Upper lobe of right lung (tissue), 1 donor: ENCODE measurements at places on chromosomes 1 and 21.

DNA sequence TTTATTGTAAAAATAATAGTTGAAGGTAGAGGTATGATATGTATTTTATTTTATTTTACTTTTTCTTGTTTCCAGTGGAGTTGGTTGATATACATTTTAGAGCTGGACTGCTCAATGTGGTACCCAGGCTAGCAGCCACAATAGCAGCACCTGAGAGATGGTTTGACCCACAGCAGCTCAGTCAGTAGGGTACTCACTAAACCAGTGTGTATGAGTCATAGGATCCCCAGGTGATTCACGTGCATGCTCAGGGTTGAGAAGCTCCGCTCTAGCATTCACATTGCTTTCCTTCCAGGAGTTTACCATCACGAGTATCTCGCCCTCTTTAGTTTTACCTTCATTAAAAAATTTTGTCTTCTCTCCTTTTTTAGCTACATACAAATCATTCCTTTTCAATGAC lies 96.0 kb upstream of the PAXBP1 start:
- DNase-seq: no peak

GRCh38 chr1:25685938-25686665 lies 69.5 kb downstream of the MAN1C1 start:
- DNase-seq: no peak

GRCh38 chr21:21624674-21625073 lies 626.5 kb downstream of the NCAM2 start:
- DNase-seq: no peak

DNA sequence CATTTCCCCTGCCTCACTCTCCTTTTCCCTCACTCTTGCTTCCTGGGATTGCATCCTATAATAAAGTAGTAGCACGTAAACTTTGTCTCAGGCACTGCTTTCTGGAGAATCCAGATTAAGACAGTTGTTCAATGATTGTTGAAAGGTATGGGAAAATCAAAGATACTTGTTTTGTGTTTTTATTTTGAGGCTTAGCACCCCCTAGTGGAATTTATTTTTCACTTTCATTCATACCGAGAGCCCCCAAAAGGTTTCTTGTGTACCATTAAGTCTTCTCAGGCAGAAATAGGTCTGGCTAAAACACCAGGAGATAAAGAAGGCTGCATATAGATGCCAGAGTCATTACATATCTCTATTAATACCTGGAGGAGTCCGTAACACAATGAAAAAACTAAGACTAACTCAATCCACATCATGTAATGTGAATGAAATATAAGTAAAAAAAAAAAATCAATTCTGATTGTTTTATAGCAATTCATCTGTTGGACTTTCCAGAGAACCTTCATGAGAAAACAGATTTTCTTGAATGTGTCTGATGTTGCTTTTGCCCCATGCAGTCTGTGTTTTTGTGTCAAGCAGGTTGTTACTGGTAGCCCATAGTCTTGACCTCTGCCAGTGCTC lies 103.5 kb downstream of the RPE65 start:
- DNase-seq: no peak

GRCh38 chr1:10857687-10858086 lies 61.2 kb upstream of the CASZ1 start:
- DNase-seq: peak; percentile 49

DNA sequence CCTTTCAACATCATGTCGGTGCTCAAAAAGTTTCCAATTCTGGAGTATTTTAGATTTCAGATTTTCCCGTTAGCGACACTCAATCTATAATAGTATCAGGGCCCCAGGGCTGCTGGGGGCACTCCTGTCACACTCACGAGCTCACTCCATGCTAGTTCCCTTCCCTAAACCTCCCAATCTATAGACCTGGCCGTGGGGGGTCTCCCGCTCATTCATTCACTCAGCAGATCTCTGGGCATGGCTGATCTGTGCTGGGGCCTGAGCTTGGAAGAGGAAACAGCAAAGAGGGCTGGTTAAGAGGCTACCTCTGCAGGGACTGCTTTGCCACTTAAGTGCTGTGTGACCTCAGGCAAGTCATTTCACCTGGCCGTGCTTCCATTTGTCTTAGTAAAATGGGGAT lies 46.8 kb upstream of the LAPTM5 start:
- peak; percentile 22 for DNase-seq

GRCh38 chr1:63326473-63327380 lies 4.4 kb downstream of the FOXD3 start:
- no peak for DNase-seq

DNA sequence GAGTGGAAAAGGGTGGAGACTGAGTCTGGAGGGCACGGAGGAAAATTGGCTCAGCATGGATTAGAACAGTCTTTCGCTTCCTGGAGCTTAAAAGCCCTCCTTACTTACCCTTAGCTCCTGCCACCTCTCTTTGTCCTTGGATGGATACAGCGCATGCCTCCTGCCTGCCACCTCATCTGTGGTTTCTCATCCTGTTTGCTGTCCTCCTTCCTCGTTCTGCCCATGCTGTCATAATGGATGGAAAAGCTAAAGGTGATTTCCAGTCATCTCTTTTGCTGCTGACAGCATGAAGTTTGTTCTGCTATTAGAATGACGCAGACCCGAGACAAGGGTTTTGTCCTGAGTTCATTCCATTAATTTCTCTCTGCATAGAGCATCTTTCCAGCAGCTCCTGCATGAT lies 425.9 kb downstream of the KIF26B start:
- DNase-seq: no peak

DNA sequence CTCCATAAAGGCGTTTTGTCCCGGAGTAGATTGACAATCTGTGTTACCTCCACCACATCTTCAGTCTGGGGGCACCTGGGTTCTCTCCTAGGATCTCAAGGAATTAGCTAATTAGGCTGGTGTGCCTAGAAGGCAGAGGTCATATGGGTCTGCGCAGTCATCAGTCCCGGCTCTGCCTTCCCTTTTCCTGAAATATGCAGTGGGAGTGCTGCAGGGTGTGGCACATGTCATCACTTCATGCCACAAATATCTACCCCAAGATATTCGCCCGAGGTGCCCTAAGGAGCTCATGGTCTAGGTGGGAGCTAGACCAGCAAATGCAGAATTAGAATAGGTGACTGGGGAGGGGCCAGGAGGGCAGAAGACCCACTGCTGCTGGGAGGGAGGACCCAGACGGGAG lies 42.9 kb downstream of the ACTL8 start:
- no peak for DNase-seq
